ENCODE measurements at places on chromosomes 4 and X. TPM values are rescaled to one million over a fixed set of nuclear protein-coding genes. Genes with fewer than 3 reads are reported as not detected.

- DNase-seq = no peak
These were observed 664 bp downstream of the PRSS12 start for GRCh38 chr4:118351851-118352827.

GRCh38 chrX:54430519-54430918, 9.7 kb upstream of the TSR2 start:
- no peak for DNase-seq

DNA sequence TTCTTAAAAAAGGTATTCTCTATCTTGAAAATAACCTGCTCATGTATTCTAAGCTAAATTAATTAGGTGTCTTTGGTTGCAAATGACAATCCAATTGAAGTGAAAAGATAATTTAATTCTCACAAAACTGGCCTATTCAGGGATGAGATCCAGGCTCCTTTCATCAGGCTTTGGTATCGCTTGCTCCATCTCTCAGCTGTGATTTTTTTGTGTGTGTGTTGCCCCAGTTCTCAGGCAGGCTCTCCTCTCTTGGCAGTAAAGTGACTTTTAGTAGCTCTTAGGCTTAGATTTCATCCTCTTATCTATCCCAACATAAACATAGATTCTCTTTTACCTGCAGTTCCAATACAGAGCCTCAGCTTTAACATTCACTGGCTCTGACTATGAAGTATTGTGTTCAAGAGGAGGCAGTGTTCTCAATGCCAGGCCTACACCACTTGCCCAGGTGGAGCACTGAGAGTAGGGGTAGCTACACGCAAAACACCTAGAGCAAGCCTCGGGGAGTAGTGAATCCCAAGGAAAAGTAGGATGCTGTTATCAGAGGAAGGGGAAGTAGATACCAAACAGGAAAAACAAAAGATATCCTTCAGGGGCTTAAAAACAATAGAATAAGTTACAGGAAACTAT, 392.4 kb upstream of the ATOH1 start:
- DNase-seq = no peak

GRCh38 chrX:55057675-55058249, 17.1 kb upstream of the PAGE2B start:
- DNase-seq = no peak

DNA sequence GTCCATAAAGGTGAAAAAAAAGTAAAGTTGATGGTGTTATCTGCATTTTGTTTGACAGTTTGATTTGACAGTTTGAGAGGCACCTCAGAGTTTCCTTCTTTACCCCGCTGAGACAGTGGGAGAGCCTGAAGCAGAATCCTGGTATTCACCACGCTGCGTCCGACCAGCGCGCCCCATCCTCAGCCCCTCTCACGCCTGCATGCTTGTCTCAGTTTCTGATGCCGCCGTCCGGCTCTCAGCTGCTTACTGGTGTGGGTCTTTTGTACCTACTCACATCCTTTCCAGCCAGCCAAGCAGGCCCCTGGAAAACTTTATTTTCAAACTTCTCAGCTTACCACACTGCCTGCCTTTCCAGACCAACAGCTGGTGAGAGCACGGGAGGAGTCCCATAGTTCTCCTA, 175.2 kb downstream of the DCLK2 start:
- no peak for DNase-seq

- DNase-seq = no peak
These were observed 56.7 kb upstream of the EFHC2 start for GRCh38 chrX:44400161-44400560.

DNA sequence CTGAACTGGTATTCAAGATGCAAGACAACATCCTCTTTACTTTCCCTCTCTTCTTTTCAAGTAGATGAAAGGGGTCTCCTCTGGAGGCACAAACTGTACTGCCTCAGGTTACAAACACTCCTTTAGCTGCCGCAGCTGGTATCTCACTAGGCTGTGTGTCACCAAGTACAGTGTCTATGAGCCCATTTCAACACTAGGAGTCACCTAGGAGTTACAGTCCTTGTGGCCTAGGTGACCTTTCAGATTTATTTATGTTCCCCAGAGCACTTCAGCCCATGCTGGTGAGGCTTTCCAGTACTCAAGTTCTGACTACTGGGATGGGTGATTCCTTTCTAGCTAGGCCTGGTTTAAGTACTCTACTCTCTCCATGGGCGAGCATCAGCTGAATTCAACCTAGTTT, 32.4 kb upstream of the TMLHE start:
- DNase-seq = no peak

GRCh38 chrX:3295731-3296130, 50.7 kb downstream of the MXRA5 start:
- DNase-seq = no peak

DNA sequence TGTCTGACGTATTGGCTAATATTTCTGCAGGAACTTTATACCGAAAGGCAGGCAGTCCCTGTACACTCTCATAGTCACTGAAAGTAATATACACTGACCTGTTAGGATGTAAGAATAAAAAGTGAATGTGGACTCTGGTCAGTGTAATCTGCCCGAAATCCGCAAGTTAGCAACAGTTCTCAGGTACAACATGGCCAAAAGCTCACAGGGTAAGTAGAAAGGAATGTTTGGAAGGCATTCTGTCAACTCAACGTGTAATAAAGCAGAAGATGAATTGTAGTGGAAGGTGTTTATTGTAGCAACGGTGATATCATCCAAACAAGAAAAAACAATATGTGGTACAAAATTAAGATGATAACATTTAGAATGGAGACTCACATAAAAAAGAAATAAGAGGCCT, 26.0 kb upstream of the NUP54 start:
- no peak for DNase-seq

GRCh38 chr4:73477176-73477575, 4.4 kb upstream of the AFM start:
- DNase-seq = no peak

- peak; percentile 71 for DNase-seq
These were observed at the start of gene ADGRG2 for GRCh38 chrX:19121898-19122640. ADGRG2 (minus strand) TSS chrX:19122468; CDS start chrX:19068834, 53,634 bp downstream.

USP26 gene
- total RNA-seq = not detected

DCLK2 gene
- total RNA-seq = 19.9 TPM

SHISA3 gene
- 5.5 TPM for total RNA-seq

HPGDS gene
- total RNA-seq = 3.1 TPM

UCP1 gene
- not detected for total RNA-seq

SSX2B gene
- not detected for total RNA-seq

CCDC120 gene
- 1.4 TPM for total RNA-seq

WDR45 gene
- 67.1 TPM for total RNA-seq

MGAT4D gene
- not detected for total RNA-seq

SLITRK2 gene
- total RNA-seq = 0.35 TPM

Data from Right ventricle myocardium inferior (tissue), 1 donor.